ENCODE measurements at places on chromosomes 2 and 18.

DNA sequence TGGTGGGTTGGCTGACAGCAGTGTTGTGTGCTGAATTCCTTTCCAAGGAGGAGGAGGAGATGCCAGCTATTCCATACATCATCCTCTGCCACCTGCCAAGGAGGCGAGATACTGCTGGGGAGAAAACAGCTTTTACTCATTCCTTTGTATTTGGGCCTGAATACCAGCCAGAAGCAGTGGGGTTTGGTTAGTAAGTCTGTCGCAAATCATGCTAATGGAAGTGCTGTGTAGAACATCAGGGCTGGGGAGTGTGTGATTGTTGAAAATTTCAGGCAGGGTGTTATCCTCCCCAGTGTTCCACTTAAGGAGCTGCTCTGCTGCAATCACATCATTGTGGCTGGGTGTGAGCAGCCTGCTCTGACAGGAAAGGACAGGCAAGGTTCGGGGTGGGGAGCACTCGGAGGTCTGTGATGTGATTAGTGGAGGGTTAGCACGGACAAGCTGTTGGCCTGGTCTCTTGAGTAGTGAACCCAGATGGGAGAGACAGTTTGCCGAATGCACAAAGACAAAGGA lies 128.2 kb upstream of the DLX2 start:
- DNase-seq, result no peak

- peak; percentile 28 for DNase-seq
Observed at GRCh38 chr2:42828487-42829425, 36.4 kb upstream of the HAAO start.

DNA sequence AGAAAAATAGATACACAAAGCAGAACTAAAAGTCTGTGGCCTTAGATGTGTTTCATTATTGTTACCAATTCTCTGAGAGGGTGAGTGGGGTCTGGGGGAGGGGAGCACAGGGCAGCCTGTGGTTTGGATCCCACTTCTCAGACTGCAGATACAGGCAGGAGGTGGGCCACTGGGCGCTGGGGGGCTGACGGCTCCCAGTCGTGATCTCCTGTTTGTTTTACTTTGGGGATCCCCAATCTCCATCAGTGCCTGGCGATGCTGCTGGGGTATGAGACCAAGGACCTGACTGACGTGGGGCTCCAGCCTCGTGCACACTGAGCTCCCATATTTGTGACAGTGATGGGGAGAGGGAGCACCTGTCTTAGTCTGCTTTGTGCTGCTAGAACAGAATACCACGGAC lies 54.9 kb downstream of the EDAR start:
- DNase-seq, result no peak

DNA sequence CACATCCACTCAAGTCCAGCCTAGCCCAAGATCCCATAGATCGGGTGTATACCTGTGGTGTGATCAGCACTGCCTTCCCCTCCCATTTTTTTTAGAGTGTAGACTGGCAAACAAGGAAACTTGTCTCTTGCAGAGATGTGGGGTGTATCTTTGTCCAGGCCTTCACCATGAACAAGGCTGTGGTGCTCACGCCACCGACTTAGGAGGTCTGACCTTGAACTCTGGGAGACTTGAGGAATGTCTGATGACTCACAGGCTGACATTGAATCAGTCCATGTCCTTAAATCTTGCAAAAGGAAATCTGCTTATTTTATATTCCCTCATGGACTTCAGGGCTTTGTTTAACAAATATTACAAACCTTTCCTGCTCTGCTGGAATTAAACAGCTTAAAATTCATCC lies 4.5 kb upstream of the CTIF start:
- no peak for DNase-seq

DNA sequence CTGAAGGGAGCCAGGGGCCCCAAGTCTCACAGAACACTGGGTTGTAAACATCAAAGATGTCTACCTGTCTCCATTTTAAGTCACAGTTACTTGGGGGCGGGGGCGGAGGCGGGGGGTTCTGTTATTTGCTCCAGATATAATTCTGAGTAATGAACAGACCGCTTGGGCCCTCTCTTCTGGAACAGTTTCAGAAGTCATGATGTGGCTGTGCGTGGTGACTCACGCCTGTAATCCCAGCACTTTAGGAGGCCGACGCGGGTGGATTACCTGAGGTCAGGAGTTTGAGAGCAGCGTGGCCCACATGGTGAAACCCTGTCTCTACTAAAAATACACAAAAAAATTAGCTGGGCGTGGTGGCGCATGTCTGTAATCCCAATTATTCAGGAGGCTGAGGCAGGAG lies 157.9 kb upstream of the APCDD1 start:
- DNase-seq, result no peak

DNA sequence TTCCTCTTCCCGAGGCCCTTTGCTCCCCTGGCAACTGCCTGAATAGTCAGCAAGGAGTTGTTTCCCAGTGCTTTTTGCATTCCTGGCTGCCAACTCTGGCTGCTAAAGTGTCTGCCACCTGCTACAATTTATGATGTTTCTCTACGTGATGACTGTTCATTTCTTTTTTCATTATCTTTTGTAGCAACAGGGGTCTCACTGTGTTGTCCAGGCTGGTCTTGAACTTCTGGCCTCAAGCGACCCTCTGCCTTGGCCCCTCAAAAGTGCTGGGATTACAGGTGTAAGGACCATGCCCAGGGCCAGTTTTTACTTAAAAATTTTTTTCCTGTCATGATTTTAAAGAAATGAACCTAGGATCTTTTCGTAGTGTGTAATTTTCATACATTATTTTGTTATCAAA lies 11.3 kb downstream of the EHBP1 start:
- no peak for DNase-seq

DNA sequence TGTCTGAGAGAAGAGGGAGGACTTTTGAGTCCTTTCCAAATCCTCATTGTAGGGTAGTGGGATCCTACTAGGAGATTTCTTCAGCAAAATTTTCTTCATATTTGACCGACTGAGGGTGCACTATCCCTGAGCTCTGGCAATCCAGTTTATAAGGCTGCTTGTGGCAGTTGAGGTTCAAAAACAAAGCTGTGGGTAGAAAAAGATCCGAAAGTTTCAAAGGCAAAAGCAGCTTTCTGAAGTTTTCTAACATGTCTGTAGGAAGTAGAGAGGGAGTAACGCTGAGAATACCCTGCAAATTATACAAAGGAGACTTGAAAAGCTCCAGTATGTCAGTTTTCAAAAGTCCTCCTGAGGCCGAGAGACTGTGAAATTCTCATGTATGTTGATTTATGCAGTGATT lies 1039.3 kb upstream of the PIK3C3 start:
- DNase-seq, result no peak
